ENCODE measurements at places on chromosomes 2 and 18.

DNA sequence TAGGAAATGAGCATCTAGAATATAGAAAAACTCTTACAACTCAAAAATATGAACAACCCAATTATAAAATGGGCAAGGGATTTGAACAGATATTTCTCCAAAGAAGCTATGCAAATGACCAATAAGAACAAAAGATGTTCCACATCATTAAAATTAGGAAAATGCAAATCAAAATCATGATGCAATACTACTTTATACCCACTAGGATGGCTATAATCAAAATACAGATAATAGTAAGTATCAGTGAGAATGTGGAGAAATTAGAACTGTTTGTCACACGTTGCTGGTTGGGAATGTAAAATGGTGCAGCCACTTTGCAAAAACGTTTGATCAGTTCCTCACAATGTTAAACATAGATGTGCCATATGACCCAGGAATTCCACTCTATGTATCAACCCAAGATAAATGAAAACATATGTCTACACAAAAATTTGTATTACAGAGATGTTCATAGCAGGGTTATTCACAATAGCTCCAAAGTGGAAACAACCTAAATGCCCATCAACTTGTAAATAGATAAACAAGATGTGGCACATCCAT is 558.4 kb downstream of the SLC4A3 start:
- DNase-seq = no peak

- no peak for DNase-seq
Observed at GRCh38 chr2:192571636-192572035, 376.9 kb upstream of the TMEFF2 start.

DNA sequence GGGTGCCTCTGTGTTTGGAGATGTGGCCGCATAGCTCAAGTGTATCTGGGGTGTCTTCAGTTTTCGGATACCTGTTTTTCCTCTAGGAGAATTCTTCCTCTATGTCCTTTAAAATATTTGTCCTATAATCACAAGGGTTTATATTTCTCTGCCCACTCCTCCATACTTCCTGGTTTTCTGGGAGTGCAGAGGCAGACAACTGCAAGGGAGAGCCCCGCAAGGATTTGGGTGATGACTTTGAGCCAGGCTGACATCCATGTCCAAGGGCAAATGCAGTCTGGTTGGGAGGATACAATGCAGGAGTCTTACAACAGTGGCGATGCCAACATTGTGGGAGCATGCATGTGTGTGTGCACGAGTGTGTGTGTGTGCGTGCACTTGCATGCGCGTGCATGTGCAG is 2.1 kb downstream of the IL1RL1 start:
- no peak for DNase-seq

- DNase-seq = no peak
Observed at GRCh38 chr2:230000118-230000841, 68.4 kb downstream of the SLC16A14 start.

DNA sequence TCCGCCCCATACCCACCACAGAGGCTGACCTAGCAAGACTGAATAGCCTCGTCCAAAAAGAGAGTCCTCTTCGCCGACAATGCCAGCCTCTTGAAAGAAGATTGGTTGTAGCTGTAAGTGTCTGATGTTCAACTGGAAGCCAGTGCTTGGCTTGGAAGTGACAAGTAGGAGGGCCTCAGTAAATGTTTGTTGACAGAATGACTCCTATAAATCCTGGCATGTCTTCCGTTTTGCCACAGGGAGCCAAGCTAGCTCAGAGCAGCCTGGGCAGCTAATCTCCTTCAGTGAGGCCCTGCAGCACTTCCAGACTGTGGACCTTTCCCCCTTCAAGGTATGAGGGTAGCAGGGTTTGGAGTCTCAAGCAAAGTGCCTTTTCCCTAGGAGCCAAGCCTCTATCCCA is 14.9 kb downstream of the ELMOD3 start:
- DNase-seq = no peak

DNA sequence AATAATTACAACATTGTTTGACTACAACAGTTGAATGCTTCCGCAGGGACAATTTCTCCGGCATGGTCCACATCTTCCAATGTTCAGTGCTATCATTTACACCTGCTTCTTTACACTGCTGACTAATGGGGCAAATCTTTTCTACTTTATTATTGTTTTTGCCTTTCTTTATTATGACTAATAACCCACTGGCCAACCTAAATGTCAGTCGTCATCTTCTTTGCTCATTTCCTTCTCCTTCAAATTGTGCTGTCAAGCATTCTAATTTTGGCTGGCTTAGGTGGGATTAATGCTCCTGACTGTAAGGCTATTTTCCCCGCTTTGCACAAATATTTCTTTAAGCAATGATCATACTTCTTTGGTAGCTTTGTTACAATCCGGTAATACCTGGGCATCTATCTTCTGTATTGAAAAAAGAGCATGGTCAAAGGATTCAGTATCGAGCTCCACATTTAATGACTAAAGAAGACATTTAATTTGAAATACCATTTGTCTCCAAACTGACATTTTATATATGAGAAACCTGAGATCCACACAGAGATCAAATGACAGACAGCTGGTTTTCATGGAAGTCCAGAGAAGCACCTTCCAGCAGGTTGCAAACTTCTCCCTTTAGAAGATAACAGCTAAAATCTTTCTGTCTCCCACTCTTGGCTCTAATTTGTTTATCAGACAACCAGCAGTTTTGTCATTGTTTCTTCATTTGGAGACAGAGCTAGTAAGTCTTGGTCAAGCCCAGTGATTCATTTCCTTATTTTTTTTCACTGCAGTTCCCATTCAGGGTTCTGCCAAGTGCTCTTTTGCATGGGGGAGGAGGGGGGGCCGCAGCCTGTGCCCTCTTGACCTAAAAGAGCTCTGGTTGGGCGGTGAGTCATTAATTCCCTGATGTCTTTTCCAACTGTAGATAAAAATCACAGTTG is 132.9 kb downstream of the SOCS6 start:
- no peak for DNase-seq

- DNase-seq = no peak
Observed at GRCh38 chr2:150296770-150297546, 190.5 kb downstream of the RND3 start.

- DNase-seq = no peak
Observed at GRCh38 chr2:239105234-239105633, 257.3 kb downstream of the TWIST2 start.

GRCh38 chr18:55416791-55417190 is 171.2 kb downstream of the TCF4 start:
- no peak for DNase-seq

DNA sequence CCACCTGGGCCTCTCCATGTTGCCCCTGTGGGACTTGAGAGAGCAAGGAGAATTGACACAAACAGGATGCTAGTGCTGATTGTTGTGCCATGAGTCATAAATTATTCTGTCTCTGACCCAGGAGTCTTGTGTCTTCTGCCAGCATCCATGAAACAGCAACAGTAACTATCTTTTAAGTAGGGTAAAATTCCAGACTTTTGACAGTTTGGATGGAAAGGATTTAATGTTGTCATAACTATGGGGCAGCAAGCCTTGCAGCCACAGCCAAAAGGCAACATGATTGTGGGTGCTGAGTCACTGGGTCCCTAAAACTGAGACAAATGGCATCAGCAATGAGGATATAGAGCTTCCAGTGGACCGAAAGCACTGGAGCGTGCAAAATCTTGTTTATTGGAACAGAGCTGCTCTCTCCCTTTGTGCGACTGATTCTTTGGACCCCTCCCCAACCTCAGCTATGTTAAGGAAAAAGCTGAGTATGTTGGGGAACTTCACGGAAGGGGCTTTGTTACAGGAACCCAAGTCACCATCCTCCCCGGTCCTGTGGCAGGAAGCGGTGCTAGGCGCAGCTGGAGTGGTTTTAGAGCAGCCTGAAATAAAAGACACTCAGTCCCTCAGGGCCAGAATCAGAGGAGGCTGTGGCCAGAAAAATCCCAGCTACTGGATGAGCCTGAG is 9.6 kb upstream of the ITPRIPL1 start:
- no peak for DNase-seq

- DNase-seq = no peak
Observed at GRCh38 chr2:219628986-219629901, 1.8 kb downstream of the SLC4A3 start.

Measured in glutamatergic neuron (in vitro differentiated cells).